Kidney epithelial cell (primary cell): ENCODE measurements at places on chromosomes 11 and 22. TPM values are rescaled to one million over a fixed set of nuclear protein-coding genes. Genes with fewer than 3 reads are reported as not detected.
A peak's percentile ranks its signal among the peaks of the same experiment; 100 is the strongest.

DNA sequence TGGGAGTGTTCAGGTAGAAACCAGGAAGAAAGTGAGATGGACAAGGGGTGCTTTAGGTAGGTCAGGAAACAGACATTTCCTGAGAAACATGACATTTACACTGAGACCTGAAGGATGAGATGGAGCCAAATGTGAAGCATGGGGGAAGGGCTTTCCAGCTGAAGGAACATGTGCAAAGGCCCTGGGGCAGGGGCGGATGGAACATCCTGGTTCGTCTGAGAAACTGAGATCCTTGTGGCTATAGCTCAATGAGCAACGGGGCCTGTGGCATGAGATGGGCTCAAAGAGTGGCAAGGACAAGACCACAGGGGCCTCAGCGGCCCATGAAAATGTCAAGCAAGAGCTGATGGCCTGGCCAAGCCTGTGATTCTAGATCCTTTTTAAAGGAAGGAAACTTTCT, 127.4 kb downstream of the DSCAML1 start:
- no peak for DNase-seq

TRPM5 gene
- total RNA-seq = not detected in 2 replicates

- no peak for DNase-seq
Measured at GRCh38 chr11:61505640-61506155, 2.9 kb upstream of the LRRC10B start.

ZNF280B gene
- 2.7 and 4.0 TPM in 2 replicates for total RNA-seq

NCR3LG1 gene
- total RNA-seq = 10.1 and 11.4 TPM in 2 replicates

GGTLC2 gene
- total RNA-seq = not detected in 2 replicates

- no peak for DNase-seq
Measured at GRCh38 chr11:65431451-65432099, 9.0 kb downstream of the NEAT1 start.

- DNase-seq = no peak
Measured at GRCh38 chr11:47467357-47467756, 18.4 kb upstream of the RAPSN start.

GRCh38 chr22:44273175-44273574, 39.6 kb downstream of the SHISAL1 start:
- DNase-seq = no peak

- no peak for DNase-seq
Measured at GRCh38 chr11:127643268-127644058, 642.9 kb upstream of the KIRREL3 start.

- DNase-seq = no peak
Measured at GRCh38 chr22:38956551-38956950, 858 bp upstream of the APOBEC3A start.

DNA sequence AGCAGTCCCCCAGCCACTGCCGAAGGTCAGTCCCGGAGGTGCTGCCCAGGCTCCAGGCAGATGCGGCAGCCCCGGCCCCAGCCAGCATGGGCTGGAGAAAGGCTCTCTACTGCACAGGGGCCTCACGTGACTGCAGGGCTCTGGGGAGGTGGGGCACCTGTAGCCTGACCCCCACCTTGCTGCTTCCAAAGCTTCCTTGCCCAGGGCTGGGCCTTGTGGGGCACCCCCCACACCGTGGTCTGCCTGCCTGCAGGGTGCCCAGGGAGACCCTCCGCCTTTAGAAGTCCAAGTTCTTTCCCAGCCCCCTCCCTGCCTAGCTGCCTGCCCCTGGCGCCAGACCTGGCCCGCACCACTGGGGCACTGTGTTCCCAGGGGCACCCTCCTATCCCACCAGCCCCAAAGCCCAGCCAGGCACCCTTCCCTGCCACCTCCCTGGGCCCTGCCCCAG, 28.4 kb upstream of the TXNRD2 start:
- DNase-seq = no peak

DNA sequence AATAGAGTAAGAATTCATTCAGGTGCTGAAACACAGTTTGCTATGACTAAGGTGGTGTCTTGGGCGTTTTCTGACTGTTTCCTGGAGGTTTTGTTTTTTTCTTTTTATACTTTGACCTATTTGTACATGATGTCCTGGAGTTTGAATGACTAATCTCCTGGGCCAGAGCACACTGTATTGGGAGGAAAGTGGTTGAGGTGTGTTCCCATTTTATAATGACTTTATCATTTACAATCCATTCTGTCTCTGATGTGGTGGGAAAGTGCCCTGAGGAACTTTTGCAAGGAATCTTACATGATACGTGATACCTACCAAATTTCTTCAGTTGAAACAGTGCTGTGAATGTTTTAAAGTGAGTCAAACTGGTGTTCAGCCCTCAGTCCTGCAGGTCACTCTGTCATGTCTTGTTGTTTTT, 80.8 kb downstream of the TNRC6B start:
- peak; percentile 42 for DNase-seq

GRCh38 chr11:9947231-9947864, 283.5 kb downstream of the SWAP70 start:
- no peak for DNase-seq

GRCh38 chr22:49561338-49561737, 266.3 kb downstream of the BRD1 start:
- no peak for DNase-seq

SHANK3 gene
- total RNA-seq = 3.8 and 6.0 TPM in 2 replicates

DNA sequence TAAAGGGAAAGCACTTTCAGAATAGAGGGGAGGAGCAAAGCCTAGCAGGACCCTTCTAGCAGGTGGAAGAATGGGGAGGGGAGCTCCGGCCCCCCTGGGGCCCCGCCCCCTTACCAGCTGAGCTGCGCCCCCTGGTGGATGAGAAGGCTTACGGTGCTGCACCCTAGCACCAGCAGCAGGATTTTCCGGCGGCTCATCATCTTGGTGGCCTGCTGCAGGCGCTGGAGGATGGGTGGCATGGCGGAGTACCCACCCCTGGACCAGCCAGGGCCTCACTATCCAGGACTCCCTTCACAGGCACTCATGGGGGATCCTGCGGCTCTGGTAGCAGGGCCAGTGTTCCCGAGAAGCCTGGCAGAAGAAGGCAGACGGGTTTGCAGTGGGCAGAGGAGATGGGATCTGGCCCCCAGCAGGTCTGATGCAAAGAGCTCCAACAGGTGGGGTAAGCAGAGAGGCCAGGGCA, 3.8 kb downstream of the GAL3ST3 start:
- no peak for DNase-seq

- DNase-seq = no peak
Measured at GRCh38 chr11:85680897-85681296, 5.1 kb downstream of the CCDC89 start.

GRCh38 chr22:22960307-22960706, 72.7 kb downstream of the IGLL5 start:
- no peak for DNase-seq

GRCh38 chr11:69666752-69667536, 8.2 kb downstream of the LTO1 start:
- DNase-seq = no peak

- DNase-seq = no peak
Measured at GRCh38 chr11:2530131-2530854, 85.5 kb downstream of the KCNQ1 start.

NPAS4 gene
- total RNA-seq = not detected in 2 replicates

PLEKHA7 gene
- 17.7 and 25.3 TPM in 2 replicates for total RNA-seq

RAG1 gene
- total RNA-seq = 2.4 and 2.5 TPM in 2 replicates

RPS6KA4 gene
- total RNA-seq = 35.7 and 43.0 TPM in 2 replicates

- peak; percentile 16 for DNase-seq
Measured at GRCh38 chr22:40040927-40041326, 46.2 kb downstream of the FAM83F start.

PATE4 gene
- total RNA-seq = not detected in 2 replicates

GRCh38 chr11:12150831-12151382, 40.5 kb downstream of the MICAL2 start:
- DNase-seq = no peak

GRCh38 chr11:58837707-58838388, 6.7 kb downstream of the GLYATL2 start:
- DNase-seq = no peak

DNA sequence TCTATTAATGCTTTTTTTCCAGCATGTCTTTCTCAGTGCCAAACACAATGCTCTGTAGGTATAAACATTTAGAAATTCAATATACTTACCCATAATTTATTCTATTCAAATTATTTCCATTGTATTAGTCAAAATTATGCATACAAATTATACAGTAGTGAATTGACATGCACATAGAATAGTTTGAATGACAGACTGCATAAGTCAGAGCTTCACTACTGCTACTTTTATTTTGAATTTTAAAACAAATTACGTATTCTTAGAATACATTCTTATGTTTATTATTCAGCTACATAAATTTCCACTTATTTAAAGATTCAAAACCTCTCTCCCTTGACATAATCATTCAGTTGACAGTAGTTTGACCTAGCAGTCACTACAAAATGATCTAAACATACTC, 808.0 kb upstream of the CCDC179 start:
- no peak for DNase-seq

GRCh38 chr11:119478711-119479285, 55.8 kb upstream of the THY1 start:
- DNase-seq = no peak

GRCh38 chr11:1807264-1807995, 27.4 kb upstream of the SYT8 start:
- DNase-seq = no peak

DNA sequence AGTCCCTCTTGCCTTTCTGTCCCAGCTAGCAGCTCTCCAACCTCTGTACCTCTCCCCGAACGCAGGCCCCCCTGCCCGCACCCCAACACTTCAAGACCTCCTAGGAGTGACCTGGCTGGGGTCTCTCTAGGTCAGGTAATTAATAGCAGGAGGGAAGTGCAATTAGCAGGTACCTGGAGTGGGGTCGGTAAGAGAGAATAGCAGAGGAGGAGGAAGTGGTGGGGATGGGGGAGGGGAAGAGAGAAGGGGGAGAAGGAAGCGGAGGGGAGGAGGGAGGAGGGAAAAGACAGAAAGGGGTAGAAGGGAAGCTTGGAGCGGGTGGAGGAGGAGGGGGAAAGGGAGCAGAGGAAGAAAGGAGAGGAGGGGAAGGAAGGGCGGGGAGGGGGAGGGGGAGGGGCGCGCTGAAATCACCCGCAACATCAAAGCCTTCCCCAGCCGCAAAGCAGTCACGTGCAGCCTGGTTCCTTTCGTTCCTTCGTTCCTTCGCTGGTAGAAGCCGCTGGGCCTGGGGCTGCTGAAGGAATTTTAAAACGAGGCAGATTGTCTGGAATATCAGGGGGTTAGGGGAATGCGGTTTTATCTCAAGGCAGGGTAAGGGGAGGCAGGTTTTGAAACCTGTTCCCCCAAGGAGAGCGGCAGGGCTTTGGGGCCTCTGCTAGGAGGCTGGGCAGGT, 29.3 kb upstream of the TCF20 start:
- no peak for DNase-seq

- DNase-seq = no peak
Measured at GRCh38 chr11:66142370-66143263, 72.5 kb downstream of the PACS1 start.

RBM4B gene
- 17.4 and 17.8 TPM in 2 replicates for total RNA-seq

DNAJB7 gene
- total RNA-seq = not detected in 2 replicates

DNA sequence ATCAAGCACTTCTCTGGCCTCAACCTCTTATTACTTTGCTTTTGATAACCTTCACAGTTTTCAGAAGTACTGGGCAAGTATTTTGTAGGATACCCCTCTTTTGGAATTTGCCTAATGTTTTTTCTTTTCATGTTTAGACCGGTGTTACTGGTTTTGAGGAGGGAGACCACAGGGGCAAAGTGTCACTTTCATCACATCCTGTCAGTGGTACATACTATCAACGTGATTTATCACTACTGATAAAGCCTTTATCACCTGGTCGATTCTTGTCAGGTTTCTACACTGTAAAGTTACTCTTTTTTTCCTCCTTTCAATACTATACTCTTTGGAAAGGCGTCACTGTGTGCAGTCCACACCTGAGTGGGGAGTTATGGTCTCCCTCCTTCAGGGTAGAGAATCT, 26.7 kb downstream of the QSER1 start:
- DNase-seq = no peak

GRCh38 chr11:119422809-119423508, at the start of gene THY1:
Gene THY1, minus strand, starts transcription at chr11:119423172. Its CDS starts 2,267 bp downstream, at chr11:119420905.
- no peak for DNase-seq

GRCh38 chr11:88295028-88295427, 42.5 kb downstream of the CTSC start:
- no peak for DNase-seq

CRYBB2 gene
- total RNA-seq = not detected in 2 replicates

- no peak for DNase-seq
Measured at GRCh38 chr11:111355956-111356659, 23.0 kb downstream of the POU2AF1 start.

SAA2 gene
- 2.2 and 8.0 TPM in 2 replicates for total RNA-seq

DNA sequence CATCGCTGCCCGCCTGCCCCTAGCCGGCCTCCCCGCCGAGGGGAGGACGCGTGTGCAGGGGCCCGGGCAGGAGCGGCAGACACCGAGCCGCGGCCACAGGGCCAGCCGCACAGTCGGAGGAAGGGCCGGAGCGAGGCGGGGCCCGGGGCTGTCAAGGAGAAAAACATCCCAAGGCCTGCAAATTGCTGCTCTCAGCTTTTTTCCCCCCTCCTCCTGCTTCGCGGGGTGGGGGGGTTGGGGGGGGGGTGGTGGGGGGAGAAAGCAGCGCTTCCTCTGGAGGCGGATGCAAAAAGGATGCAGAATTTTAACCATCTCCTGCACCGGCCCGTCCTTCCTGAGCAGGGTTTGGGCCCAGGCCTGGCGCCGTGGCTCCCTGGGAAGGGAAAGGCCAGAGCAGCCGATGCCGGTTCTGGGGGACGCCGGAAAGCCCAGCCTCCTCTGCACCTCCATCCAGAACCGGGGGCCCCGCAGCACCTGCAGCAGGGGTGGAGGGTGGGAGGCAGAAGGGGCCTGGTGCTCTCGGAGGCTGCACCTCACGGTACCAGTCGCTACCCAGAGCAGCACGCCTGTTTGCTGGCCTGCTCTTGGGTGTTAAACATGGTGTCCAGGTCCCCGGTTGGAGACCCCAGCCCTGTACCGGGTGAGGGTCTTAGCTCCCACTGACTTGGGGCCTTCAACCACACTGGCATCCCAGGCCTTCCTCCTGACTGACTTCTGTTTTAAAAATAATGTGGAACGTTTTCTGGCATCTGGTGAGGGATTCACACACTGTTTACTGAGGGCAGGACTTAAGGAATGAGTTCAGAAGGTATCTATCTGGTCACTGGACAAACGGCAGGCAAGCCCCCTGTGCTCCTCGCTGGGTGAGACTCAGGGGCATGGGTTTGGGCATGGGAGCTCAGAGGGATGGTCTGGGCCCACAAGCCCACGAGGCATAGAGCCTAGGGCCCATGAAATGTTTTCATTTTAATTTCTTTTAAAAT, 77.4 kb upstream of the WNT7B start:
- no peak for DNase-seq

DNA sequence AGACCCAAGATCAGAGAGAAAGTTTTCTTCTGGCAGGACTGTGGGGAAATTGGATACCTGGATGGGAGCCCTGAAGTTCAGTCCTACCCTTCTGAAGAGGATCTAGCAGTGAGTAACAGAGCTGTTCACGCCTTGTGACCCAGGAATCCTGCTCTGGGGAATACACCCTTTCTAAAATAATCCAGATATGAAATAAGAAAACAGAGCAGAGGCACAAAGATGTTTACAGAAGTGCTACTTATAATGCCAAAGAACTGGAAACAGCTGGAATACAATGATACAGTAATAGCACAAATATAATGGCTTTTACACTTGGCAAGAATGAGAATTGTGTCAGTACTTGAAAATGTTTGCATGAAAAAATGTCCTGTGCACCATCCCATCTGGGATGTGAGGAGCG, 304.0 kb upstream of the NARS2 start:
- DNase-seq = no peak

GLYAT gene
- total RNA-seq = not detected in 2 replicates

AMBRA1 gene
- 23.1 and 28.7 TPM in 2 replicates for total RNA-seq
